ENCODE measurements at places on chromosomes 12 and 14.
A peak's percentile ranks its signal among the peaks of the same experiment; 100 is the strongest.

DNA sequence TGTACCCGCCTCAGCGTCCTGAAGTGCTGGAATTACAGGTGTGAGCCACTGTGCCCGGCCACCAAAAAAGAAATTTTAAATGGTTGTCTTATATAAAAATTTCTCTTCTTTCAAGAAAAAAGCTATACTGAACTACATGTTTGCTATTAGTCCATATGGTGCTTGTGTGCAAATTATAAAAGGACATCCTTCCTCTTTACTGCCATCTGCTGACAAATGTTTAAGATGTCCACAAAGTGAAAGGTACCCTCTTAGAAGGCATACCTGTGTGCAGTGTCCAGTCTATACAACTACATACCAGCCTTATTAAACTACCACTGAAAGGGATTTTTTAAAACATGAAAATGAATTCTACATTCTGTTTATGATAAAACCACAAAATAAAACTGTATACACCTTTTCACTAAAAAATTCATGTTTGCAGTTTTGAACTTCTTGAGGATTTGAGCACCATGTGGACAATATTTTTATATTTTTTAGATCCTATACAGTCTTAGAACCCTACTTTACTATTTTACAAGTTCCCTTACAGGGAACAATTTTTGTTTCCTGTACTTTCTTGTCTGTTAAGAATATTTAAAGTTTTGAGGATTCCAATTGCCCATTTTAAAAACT, 32.8 kb upstream of the TOMM20L start:
- peak; percentile 40 for DNase-seq

DNA sequence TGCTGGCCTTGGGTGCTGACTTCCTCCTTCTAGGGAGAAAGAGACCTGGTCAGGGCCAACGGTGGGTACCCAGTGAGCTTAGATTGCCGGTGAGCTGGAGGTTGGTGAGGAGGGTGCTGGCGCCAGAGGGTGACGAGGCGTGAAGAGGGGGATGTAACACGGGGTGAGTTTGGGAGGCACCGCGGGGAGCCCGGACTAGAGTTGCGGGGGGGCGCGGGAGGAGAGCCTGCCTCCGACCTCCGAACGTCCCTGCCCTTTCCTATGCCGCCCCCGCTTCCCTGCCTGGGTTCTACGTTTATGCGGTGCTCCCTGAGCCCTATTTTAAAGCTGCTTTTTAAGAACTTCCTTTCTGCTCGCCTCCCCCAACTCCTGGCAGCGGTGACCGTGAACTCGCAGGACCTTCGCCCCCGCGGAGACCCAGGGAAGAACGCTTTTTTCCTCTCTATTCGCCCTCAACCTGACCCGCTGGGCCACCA, 18.6 kb downstream of the OR6S1 start:
- DNase-seq, result no peak

GRCh38 chr12:21644516-21644915, 13.1 kb downstream of the LDHB start:
- DNase-seq, result no peak

DNA sequence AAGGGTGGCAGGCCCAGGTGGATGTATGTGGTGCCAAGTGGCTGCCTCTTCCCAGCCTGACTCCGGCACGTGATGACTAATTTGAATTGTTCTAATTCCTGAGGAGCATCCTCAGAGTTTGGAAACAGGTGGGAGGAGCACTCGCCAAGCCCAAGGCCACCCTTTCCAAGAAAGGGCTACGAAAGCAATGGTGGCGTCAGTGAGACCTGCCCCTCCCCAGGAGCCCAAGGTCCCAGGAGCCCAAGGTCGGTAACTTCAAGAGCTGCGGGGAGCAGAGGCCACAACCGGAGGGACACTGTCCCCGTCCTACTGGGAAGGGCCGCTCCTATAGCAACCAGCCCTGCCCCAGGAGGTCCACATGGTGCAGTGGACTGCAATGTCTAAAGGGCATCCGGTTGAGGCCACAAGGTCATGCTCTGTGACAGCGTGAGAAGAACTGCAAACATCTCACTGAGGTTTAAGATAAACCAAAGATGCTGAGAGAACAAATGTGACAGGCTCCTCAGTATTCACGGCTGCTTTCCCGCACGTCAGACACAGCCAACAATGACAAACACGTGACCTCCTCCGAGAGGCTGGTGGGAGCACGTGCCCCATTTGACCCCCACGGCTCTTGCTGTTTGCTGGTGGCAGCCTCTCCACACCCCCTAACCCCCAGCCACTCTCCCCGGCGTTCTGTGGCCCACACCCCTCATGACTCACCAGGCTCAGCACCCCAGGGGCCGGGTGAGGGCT, 79.6 kb downstream of the ITPK1 start:
- DNase-seq, result peak; percentile 23

DNA sequence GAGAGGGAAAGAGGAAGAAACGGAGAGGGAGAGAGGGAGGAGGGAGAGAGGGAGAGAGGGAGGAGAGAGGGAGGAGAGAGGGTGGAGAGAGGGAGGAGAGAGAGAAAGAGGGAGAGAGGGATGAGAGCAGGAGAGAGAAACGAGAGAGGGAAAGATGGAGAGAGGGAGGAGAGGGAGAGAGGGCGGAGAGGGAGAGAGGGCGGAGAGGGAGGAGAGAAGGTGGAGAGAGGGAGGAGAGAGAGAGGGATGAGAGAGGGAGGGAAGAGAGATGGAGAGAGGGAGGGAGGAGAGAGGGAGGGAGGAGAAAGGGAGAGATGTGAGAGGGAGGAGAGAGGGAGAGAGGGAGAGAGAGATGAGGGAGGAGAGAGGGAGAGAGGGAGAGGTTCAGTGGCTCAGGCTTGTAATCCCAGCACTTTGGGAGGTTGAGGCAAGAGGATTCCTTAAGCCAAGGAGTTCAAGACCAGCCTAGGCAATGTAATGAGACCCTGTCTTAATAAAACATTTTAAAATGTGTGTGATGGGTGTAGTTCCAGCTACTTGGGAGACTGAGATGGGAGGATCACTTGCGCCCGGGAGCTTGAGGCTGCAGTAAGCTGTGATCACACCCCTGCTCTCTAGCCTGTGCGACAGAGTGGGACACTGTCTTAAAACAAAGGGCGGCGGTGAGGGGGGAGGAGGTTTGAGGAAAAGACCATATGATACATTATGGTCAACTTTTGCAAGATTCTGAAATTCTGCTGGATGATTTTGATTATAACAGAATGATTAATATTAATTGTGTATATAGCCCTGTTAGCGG, 21.3 kb upstream of the SNRPF start:
- DNase-seq, result no peak

GRCh38 chr12:67430708-67431335, 161.7 kb downstream of the CAND1 start:
- peak; percentile 85 for DNase-seq

DNA sequence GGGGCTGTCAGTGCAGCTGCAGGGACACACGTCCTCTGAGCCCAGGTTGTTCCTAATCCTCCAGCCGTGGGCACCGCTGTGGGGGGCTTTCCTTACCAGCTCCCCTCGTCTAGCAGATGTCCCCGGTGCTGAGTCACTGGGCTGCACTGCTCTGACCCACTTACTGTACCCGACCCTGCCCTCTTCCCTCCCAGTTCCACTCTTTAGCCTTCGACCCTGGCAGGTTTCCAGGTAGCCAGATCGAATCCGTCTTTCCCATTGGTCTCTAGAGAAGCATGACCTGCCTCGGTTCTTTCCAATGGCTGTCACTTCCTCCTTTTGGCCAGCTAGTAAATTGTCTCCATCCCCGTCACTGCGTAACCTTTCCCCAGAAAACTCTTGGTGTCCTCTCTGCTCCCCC, 48.4 kb downstream of the ELK3 start:
- no peak for DNase-seq

GRCh38 chr12:50069539-50069938, 12.1 kb downstream of the ASIC1 start:
- DNase-seq, result no peak

- no peak for DNase-seq
Observed at GRCh38 chr14:105391541-105391940, 6.8 kb upstream of the TEX22 start.

DNA sequence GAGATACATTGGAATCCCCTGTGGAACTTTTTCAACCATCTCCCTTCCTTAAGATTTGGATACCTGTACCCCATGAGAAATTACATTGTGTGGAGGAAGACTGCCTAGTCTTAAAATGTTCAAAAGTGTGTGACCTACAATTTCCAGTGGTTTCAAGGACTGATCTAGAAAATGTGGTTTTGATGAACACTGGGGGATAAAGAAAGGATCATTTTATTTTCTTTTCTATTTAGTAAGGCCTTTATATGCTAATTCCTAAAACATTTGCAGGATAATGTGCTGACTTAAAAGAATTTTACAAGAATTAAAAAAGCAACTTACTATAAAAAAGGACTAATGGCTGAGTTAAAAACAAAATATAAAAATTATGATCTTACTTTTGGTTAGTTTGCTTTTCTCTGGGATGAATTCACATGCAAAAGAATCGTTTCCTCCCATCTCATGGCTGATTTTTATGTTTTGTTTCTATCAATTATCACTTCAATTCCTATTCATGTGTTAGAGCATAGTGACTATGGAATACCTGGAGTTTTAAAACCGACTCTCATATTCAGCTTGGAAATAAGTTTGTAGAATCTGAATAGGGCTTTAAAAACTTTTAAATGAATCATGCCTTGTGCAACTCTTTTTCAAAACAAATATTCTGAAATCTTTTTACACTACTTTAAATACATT, 39.9 kb upstream of the PYGL start:
- DNase-seq, result no peak

DNA sequence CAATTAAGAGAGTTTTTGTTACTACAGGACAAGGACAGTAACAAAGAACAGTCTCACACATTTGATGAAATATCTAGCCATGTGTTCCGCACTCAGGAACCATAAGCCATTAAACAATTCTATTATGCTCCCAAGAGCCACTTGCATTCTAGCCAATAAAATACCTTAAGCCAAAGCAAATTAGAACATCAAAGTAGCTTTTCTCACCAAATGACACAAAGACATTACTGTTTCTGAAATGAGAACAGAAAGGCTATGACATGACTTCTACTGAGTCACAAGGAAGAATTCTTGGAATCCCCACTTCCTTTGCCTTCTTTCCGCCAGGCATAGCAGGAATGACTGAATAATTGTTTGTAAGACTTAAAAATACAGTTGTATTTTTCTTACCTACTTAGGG, 445.8 kb downstream of the ATP23 start:
- no peak for DNase-seq

GRCh38 chr12:69686731-69687130, 12.4 kb downstream of the BEST3 start:
- no peak for DNase-seq

DNA sequence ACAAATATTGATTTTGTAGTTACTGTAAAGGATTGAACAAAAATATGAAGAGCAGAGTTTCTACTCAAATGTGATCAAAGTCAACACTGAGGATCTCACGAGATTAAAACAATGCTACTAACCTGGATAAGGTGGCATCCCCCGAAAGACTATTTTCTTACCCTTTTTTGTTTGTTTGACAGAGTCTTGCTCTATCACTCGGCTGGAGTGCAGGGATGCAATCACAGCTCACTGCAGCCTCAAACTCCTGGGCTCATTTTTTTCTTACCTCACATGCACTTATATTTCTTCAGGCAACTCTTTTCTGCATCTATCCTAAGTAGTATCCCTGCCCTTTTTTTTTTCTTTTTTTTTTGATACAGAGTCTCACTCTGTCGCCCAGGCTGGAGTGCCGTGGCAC, 109.2 kb downstream of the VEZT start:
- DNase-seq, result no peak

GRCh38 chr14:55847766-55848165, 267.8 kb downstream of the KTN1 start:
- DNase-seq, result no peak

DNA sequence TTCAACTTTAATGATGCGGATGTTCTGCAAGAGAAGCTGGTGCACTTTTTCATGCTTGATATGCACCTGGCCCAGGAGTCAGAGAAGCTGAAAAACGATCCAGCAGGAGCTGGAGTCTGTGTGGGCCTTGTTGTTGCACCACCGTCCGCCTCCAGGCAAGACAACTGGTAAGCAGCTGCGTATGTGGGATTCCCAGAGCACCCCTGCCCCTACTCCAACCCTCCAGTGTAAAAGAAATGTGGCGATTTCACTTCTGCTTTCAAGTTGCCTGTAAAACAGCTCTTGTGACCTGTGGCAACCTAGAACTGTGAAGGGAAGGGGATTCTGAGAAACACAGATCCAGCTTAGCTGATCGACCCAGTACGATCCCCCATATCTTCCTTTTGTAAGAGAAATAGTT, 154.1 kb upstream of the PELI2 start:
- DNase-seq, result peak; percentile 35

- DNase-seq, result peak; percentile 2
Observed at GRCh38 chr12:25089738-25090137, 105.2 kb downstream of the DNAI7 start.

- DNase-seq, result no peak
Observed at GRCh38 chr12:108110844-108111243, 18.2 kb upstream of the WSCD2 start.

GRCh38 chr14:76937181-76938091, 91.1 kb downstream of the IRF2BPL start:
- DNase-seq, result peak; percentile 97

GRCh38 chr12:570435-570920, 92.8 kb downstream of the NINJ2 start:
- peak; percentile 62 for DNase-seq

GRCh38 chr12:87266305-87266704, 762.9 kb downstream of the C12orf50 start:
- DNase-seq, result no peak

GRCh38 chr12:82981150-82981549, 294.4 kb downstream of the TMTC2 start:
- DNase-seq, result peak; percentile 11

- peak; percentile 54 for DNase-seq
Observed at GRCh38 chr12:3313675-3314663, 177.0 kb upstream of the PRMT8 start.

DNA sequence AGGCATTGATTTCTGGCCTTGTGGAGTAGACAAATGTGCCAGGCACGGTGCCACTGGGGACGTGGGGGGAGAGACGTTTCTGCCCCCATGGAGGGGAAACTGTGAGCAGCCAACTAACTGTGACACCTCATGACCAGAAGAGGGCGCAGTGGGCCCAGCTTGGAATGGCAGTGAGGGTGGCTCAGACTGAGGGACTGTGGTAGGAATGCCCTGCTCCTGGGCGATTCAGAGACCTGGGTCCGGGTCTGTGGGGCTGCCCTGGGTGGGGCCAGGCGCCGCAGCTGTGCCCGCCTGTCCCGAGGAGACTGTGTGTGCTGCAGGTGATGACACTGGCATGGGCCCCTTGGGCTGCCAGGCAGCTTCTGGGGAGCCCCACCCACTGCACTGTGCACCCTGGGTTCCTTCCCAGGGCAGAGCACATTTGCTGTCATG, 60.6 kb downstream of the SLC25A47 start:
- peak; percentile 86 for DNase-seq
